ENCODE measurements at places on chromosomes 5 and 9.

DNA sequence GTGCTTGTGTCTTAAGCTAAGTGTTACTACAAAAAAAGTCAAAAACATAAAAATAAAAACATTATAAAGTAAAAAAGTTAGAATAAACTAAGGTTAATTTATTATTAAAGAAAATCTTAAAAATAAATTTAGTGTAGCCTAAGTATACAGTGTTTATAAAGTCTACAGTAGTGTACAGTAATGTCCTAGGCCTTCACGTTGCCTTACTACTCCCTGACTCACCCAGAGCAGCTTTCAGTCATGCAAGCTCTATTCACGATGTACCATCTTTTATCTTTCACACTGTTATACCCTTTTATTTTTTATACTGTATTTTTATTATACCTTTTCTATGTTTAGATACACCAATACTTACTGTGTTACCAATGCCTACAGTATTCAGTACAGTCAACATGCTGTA lies 288.1 kb downstream of the HCN1 start:
- DNase-seq = no peak

DNA sequence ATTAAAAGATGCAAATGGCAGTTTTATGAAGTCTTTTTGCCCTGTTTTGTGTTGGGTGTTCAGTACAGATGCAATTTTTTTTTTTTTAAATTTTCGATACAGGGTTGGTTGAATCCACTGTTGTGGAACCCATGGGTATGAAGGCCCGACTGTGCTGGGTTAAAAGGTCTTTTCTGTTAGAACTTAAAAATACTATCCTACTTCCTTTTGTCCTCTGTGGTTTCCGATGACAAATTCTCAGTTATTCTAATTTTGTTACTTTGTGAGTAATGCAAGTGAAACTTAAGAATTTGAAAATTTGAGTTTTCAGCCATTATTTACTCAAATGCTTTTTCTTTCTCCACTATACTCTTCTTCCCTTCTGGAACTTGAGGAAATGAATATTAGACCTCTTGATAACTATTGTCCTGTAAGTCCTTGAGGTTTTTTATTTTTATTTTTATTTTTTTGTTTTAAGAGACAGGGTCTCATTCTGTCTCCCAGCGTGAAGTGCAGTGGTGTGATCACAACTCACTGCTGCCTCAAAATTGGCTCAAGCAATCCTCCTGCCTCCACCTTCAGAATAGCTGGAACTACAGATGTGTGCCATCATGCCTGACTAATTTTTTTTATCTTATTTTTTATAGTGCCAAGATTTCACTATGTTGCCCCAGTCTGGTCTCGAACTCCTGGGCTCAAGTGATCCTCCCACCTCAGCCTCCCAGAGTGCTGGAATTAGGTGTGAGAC lies 67.5 kb downstream of the ZCCHC7 start:
- DNase-seq = peak; percentile 60

- no peak for DNase-seq
Observed at GRCh38 chr5:140800816-140801493, at the start of gene PCDHA3. TSS of gene PCDHA3 (plus strand) at chr5:140801057.

DNA sequence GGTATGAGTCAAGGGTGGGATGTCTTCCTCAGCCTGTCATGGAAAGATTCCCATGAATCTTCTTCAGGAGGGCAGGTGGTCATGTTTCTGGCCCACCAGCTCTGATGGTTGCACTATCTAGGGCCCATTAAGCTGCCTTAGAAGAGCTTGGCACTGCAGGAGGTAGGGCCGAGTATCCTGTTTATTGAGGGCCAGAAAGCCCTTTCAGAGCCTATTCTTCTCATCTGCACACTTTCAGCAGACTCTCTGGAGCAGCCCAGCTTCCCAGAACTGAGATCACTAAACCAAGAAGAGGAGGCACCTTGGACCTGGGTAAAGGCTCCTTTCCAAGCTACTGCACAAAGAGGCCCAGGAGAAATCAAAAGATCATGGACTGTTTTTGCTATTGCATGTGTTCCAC lies 146.5 kb downstream of the MTX3 start:
- no peak for DNase-seq

DNA sequence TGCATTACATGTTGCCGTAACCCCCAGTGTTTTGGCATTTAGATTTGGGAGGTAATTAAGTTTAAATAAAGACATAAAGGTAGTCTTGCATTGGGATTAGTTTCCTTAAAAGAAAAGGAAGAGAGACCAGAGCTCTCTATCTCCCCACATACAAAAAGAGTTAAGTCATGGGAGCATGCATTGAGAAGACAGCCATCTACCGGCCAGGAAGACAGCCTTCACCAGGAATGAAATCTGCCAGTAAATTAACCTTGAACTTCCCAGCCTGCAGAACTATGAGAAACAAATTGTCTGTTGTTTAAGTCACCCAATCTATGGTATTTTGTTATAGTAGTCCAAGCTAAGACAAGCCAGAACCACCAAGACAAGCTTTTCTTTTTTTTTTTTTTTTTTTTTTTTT lies 567.0 kb upstream of the CDH18 start:
- no peak for DNase-seq
